Islet precursor cell (in vitro differentiated cells): ENCODE measurements at places on chromosomes 1 and 21.
A peak's percentile ranks its signal among the peaks of the same experiment; 100 is the strongest.

DNA sequence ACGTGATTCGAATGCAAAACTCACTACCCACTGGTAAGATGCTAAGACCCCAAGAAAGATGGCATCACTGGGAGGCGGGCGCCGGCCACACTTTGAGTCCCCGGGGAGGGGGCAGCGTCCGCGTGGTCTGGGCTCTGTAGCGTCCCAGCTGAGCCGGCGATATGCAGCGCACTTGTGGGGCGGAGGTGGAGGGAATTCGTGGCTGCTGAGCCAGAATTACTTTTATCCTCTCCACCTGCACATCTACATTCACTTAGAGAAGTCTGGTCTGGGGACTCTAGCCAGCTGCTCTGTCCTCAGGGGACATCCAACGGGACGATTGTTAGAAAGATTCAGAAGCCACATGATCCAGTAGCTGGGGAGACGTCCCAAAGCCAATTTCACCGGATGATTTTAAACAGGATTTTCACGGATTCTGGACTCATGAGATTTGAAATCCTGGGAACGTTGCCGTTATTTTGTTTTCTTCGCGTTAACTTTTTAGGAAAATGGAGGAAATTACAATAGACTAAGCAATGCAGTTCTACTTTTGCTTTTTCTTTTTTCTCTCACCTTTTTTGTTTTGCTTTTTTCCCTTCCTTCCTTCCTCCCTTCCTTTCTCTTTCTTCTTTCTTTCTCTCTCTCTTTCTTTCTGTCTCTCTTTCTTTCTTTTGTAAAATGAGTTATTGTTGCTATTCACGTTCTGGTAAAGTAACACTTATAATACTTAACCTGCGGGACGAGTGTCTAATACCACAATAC, 1.3 kb downstream of the JAM2 start:
- peak; percentile 65 for DNase-seq

DNA sequence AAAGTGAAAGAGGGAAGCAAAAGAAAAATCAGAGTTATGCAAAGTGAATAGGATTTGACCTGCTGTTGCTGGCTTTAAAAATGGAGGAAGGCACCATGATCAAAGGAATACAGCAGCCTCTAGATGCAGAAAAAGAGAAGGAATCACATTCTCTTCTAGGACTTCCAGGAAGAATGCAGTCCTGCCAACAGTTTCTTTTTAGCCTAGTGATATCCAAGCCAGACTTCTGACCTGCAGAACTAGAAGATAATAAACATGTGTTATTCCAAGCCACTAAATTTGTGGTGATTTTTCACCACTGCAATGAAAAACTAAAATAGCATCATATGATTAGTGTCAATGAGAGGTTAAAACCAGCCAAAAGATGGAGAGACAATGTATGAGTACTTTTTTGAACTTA, 101.9 kb upstream of the ADAMTS5 start:
- DNase-seq: no peak

GRCh38 chr1:66777831-66778230, 23.2 kb downstream of the INSL5 start:
- DNase-seq: no peak

DNA sequence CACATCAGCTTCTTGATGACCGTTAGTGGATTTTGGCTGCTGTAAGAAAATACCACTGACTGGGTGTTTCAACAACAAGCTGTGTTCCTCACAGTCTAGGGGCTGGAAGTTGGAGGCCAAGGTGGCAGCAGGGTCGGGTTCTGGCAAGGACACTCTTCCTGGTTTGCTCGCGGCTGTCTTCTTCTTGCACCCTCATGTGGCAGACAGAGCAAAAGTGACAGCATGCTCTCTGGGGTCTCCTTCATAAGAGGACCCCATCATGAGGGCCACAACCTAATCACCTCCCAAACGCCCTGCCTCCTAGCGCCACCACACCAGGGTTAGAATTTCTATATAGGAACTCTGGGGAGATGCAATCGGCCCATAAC, 18.6 kb upstream of the TSPEAR start:
- no peak for DNase-seq

DNA sequence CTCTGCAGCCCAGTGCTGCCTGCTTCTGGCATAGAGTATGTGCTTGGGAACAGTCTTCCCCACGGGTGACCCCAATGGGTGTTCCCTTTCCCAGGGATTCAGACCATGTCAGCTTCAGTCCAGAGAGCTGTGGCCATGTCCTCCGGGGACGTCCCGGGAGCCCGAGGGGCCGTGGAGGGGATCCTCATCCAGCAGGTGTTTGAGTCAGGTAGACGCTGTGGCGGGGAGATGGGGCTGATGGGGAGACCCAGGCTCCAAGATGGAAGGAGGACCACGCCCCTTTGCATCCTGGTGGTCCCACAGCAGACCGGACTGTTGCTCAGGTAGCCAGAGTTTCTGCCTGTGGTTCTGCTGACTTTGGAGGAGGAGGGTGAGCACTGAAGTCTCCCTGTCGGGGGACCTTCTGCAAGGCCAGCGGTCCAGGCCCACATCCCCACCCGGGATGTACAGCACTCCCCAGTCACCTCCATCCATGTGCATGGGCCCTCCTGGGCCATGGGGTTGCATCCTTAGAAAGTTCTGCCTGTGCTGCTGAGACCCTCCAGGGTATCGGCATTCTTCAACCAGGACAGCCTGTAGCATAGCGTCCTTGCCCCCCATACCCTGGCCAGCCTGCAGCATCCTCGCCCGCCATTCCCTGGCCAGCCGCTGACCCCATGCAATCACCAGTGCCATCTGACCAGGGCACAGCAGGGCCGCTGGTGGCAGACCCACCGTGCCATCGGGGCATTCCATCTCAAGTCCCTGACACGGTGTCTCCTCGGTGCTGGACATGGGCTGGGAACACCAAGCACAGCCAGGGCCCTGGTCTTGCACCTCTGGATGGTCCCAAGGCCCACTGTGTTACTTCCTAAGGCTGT, 2.8 kb downstream of the AIRE start:
- DNase-seq: no peak

DNA sequence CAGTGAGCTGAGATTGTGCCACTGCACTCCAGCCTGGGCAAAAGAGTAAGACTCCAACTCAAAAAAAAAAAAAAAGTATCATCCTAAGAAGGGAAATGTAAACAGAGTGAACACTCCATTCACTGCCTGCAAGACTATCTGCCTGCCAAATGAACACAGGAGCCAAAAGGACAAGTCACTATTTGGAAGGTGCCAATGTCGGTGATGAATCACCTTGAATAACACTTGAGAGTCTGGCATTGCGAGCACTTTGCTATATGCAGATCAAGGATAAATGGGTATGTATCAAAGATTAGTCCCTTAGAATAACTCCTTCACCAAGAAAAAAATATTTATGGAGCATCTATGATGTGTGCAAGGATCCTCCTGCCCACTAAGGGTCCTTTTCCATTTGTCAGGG, 6.6 kb downstream of the UBR4 start:
- DNase-seq: no peak

DNA sequence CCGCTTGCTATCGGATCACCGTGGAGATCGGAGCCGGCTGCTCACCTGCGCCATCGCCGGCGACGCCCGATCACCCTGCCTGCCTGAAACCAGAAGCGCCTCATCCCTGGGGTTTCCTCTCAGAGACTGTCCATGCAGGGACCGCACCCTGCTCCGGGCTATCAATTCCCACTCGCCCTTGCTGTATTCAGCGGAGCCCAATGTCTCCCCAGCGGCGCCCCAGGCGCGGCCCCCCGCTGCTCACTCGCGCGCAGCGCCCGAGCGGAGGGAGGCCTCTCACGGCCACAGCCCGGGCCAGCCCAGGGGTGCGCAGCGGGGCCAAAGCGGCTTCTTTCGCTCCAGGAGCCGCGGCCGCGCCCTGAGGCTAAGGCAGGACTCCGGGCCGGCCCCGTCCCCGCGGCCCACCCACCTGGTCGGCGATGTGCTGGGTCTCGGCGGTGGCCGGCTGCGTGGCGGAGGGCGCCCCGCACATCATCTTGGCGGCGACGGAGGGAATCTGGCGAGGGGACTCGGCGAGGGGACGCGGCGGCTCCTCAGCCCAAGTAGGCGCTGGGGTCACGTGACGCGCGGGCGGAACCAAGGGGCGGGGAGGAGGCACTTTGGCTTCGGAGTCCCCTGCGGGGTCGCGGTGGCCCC, at the start of gene CSTB:
CSTB (minus strand) TSS at position 514 of the 636 bp plus-strand sequence; CDS start at position 475, 39 bp downstream.
- DNase-seq: peak; percentile 74
